Activated CD4-positive, alpha-beta T cell treated with anti-CD3 and anti-CD28 coated beads for 36 hours (primary cell): ENCODE measurements at places on chromosomes 3 and 15. TPM values are rescaled to one million over a fixed set of nuclear protein-coding genes. Genes with fewer than 3 reads are reported as not detected.

GRCh38 chr3:12879191-12879815 lies 37.9 kb upstream of the RPL32 start:
- H3K36me3 ChIP-seq, result no peaks in the 10 kb centered on the region
- H3K4me1 ChIP-seq, result no peaks in the 10 kb centered on the region
- no peak for DNase-seq
- H3K27ac ChIP-seq, result no peak overlapping the region
- H3K4me3 ChIP-seq, result no peak overlapping the region
- H3K27me3 ChIP-seq, result peaks cover 9% of the 10 kb centered on the region

- H3K4me3 ChIP-seq, result no peak overlapping the region
- H3K4me1 ChIP-seq, result no peaks in the 10 kb centered on the region
- DNase-seq, result no peak
- H3K27me3 ChIP-seq, result no peaks in the 10 kb centered on the region
- no peaks in the 10 kb centered on the region for H3K36me3 ChIP-seq
- no peak overlapping the region for H3K27ac ChIP-seq
Observed at GRCh38 chr15:36643551-36643950, 64.1 kb downstream of the CDIN1 start.

DNA sequence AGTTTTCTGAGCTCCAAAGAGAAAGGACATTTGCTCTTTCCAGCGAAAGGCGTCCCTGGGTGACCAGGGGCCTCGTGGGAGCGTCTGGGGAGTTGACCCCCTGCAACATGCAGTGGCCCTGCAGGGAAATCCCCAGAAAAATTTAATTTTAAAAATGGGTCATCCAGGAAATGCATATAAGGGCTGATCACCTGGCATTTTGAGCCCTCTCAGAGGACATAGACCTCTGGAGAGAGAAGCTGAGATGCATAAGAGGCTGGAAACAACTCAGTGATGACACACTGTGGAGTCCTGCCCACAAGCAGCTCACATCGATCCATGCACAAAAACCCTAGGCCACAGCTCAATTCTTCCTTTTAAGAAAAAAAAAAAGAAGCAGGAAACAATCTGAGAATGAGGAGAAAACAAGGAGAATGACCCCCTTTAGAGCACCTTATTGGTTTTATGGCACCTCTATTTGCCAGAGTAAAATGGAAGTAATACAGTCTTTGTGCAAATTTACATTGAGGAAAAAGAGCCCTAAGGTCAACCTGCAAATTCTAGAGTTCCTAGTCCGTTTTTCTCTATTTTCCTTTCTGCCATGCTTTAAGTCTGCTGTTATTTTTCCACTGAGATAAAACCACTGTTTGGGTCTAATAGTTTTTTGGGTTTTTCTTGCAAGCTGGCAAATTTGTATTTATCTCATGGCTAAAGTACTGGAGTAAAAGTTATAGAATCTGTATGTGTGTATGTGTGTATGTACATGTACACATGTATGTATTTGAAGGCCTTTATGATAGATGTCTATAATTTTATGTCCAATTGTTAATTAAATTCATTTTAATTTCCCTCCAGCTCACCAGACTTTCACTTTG lies 6.9 kb upstream of the BDH1 start:
- no peak for DNase-seq
- H3K4me3 ChIP-seq, result no peak overlapping the region
- no peak overlapping the region for H3K27ac ChIP-seq
- peaks cover 20% of the 10 kb centered on the region for H3K27me3 ChIP-seq
- peaks cover 3% of the 10 kb centered on the region for H3K4me1 ChIP-seq

- H3K4me1 ChIP-seq, result peaks cover 46% of the 10 kb centered on the region
- no peak for DNase-seq
- H3K27me3 ChIP-seq, result no peaks in the 10 kb centered on the region
- H3K27ac ChIP-seq, result peak overlapping the region; percentile 84
- peaks cover 20% of the 10 kb centered on the region for H3K36me3 ChIP-seq
Observed at GRCh38 chr3:128294999-128295468, 141.8 kb downstream of the EEFSEC start.

DNA sequence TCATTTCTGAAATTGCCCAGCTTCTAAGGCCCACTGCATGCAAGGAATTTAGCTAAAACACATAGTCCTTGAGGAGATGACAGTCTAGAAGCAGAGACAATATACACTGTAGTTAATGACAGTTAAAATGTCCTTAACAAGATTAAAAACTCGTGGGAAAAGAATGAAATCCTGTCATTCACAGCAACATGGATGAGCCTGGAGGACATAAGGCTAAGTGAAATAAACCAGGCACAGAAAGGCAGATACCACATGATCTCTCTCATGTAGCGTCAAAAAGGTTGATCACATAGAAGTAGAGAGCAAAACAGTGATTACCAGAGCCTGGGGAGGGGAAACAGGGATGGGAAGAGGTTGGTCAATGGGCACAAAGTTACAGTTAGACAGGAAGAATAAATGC lies 36.3 kb upstream of the GOLGA8J start:
- no peaks in the 10 kb centered on the region for H3K4me1 ChIP-seq
- H3K27ac ChIP-seq, result no peak overlapping the region

DNA sequence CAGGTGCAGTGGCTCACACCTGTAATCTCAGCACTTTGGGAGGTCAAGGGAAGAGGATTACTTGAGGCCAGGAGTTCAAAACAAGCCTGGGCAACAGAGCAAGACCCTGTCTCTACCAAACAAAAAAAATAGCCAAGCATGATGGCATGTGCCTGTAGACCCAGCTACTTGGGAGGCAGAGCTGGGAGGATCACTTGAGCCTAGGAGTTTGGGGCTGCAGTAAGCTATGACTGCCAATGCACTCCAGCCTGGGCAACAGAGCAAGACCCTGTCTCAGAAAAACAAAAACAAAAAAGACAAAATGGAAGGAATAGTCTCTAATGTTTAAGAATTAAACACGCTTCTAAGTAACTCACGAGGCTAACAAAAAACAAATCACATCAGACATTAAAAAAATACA lies 106.5 kb downstream of the DLG1 start:
- no peak overlapping the region for H3K27ac ChIP-seq
- peaks cover 16% of the 10 kb centered on the region for H3K4me1 ChIP-seq

DNA sequence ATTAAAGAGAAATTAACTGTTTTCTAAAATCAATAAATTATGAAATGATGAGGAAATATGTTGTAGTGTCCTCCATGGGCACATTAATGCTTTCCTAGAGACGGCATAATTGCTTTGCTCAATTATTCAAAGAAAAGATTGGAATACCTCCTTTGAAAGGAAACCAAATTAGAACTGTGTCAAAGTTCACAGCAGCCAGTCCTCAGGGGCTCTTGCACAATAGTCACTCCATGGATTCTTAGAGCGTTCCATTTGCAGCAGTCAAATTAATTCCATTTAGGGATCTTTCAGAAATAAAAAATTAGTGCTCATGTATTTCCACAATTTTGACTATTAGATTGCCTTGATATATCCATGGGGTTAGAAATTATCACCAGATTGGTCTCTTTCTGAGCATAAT lies 841.6 kb upstream of the DPPA4 start:
- H3K4me1 ChIP-seq, result no peaks in the 10 kb centered on the region
- no peaks in the 10 kb centered on the region for H3K36me3 ChIP-seq
- no peaks in the 10 kb centered on the region for H3K27me3 ChIP-seq
- no peak overlapping the region for H3K4me3 ChIP-seq
- no peak overlapping the region for H3K27ac ChIP-seq

- H3K27me3 ChIP-seq, result peaks cover 2% of the 10 kb centered on the region
- H3K36me3 ChIP-seq, result no peaks in the 10 kb centered on the region
- peaks cover 4% of the 10 kb centered on the region for H3K4me1 ChIP-seq
- DNase-seq, result no peak
- H3K4me3 ChIP-seq, result no peak overlapping the region
Observed at GRCh38 chr3:112047264-112047663, 12.7 kb downstream of the TMPRSS7 start.

DNA sequence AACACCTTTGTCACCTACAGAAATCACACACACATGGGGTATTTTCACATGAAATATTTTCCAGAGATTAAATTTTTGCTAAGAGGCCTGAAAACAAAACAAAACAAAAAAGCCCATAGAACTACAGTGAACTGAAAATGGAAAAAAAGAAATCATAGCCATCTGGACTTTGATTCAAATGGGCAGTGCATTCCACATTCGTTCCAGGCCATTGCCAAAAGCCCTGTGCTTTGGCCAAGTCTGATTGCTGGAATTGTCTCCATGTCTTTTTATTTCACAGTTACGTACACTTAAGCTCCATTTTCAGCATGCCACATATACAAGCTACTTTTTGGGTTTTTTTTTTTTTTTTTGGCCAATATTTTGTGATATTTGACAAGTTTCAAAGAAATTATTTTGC lies 47.1 kb downstream of the TFG start:
- H3K4me1 ChIP-seq, result peaks cover 4% of the 10 kb centered on the region
- H3K27me3 ChIP-seq, result no peaks in the 10 kb centered on the region
- H3K27ac ChIP-seq, result no peak overlapping the region
- H3K4me3 ChIP-seq, result no peak overlapping the region
- H3K36me3 ChIP-seq, result peaks cover 30% of the 10 kb centered on the region
- DNase-seq, result no peak

GRCh38 chr3:16240229-16241023 lies 24.3 kb downstream of the DPH3 start:
- peak overlapping the region; percentile 62 for H3K27ac ChIP-seq
- H3K36me3 ChIP-seq, result no peaks in the 10 kb centered on the region
- no peak for DNase-seq
- H3K27me3 ChIP-seq, result no peaks in the 10 kb centered on the region
- H3K4me1 ChIP-seq, result peaks cover 16% of the 10 kb centered on the region

DNA sequence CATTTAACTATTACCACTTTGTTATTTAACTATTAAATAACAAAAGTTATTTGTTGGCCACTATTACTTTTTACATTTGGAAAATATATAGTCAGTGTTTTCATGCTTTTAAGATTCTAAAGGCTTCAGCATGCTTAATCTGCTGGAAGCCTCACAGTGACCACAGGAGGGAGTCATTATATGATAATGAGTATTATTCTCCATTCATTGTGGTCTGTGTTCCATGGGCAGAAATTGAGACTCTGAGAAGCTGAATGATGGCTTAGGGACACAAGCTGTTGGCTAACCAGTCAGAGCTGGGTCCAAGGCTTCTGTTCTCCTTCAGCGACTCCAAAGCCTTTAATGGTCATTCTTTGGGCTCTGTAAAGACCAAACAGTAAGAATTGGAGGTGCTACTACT lies 64.7 kb downstream of the BFSP2 start:
- no peak for DNase-seq
- no peaks in the 10 kb centered on the region for H3K27me3 ChIP-seq
- H3K36me3 ChIP-seq, result no peaks in the 10 kb centered on the region
- no peak overlapping the region for H3K4me3 ChIP-seq

- DNase-seq, result no peak
- H3K36me3 ChIP-seq, result no peaks in the 10 kb centered on the region
- peaks cover 41% of the 10 kb centered on the region for H3K4me1 ChIP-seq
Observed at GRCh38 chr15:58475573-58476524, 44.1 kb downstream of the LIPC start.

GRCh38 chr3:52790741-52791140 lies 3.9 kb upstream of the ITIH3 start:
- H3K36me3 ChIP-seq, result no peaks in the 10 kb centered on the region
- no peak for DNase-seq
- H3K27me3 ChIP-seq, result no peaks in the 10 kb centered on the region
- no peak overlapping the region for H3K27ac ChIP-seq

- H3K4me3 ChIP-seq, result no peak overlapping the region
- no peaks in the 10 kb centered on the region for H3K27me3 ChIP-seq
- H3K27ac ChIP-seq, result no peak overlapping the region
- no peaks in the 10 kb centered on the region for H3K36me3 ChIP-seq
- no peak for DNase-seq
- H3K4me1 ChIP-seq, result no peaks in the 10 kb centered on the region
Observed at GRCh38 chr3:168154089-168154488, 58.4 kb upstream of the GOLIM4 start.

GRCh38 chr3:9898467-9899241 lies 4.0 kb upstream of the IL17RE start:
- H3K27me3 ChIP-seq, result no peaks in the 10 kb centered on the region
- H3K36me3 ChIP-seq, result peaks cover 17% of the 10 kb centered on the region
- H3K4me1 ChIP-seq, result peaks cover 65% of the 10 kb centered on the region
- H3K27ac ChIP-seq, result peak overlapping the region; percentile 28
- DNase-seq, result peak; percentile 30

DNA sequence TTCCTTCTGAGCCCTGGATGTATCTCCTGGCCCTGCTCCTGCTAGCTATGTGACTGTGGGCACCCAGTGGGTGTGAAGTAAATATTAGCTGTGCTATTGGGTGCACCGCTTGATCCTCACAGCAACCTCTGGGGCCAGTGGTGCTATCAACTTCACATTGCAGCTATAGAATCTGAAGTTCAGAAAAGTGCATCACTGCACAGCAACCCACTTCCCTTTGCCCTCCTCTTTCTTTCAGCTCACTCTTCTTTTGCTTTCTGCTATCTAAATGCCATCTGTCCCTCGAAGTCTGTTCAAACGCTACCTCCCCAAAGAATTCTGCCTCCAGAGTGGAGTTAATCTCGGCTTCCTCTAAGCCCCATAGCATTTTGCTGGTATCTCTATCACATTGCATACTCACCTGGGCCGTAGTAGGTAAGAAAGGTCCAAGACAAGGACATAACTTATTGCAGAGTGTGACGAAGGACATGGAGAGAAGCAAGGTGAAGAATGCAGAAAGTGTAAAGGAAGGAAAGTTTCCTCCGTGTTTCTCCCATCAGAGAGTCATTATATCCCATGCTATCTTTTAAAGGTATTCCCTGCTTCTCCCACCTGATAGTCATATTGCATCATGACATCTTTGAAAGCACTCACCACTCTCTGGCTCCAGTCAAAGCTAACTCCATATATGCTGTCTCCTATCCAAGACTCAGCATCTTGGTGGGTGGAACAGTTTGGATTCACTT lies 57.1 kb upstream of the BCL6 start:
- DNase-seq, result no peak
- peaks cover 10% of the 10 kb centered on the region for H3K36me3 ChIP-seq
- H3K27ac ChIP-seq, result peak overlapping the region; percentile 81
- peaks cover 90% of the 10 kb centered on the region for H3K4me1 ChIP-seq

DNA sequence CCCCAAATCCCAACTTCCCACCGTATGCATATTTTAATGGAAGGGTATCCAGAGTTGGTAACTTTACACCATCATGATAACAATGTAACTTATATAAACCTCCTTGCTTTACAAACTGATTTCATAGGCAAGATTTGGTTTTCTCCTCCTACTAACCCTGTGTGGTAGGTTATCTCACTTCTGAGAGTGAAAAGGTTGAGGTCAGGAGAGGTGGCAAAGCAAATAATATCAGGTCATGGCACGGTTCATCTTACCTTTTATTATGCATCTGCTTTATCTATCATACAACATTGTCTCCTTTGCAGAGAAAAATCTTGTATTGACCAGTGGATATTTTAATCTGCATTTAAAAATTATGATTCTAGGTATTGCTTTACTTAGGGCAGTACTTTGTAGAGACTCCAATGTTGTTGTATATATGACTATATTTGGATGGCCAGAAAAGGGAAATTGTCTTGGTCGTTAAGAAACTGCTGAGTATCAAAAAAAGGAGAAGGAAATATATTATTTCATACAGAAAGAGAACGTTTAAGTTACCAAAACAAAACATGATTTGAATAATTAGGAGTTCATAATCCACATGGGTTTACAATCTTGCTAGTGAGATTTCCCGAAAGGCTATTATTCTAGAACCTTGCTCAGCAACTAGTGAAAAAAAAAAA lies 30.4 kb downstream of the NFKBIZ start:
- H3K27me3 ChIP-seq, result no peaks in the 10 kb centered on the region
- no peak for DNase-seq
- no peak overlapping the region for H3K4me3 ChIP-seq
- no peak overlapping the region for H3K27ac ChIP-seq

Gene GATM
- 3.4 TPM for total RNA-seq

Gene ADPRH
- 3.5 TPM for total RNA-seq

Gene CCNB2
- 75.3 TPM for total RNA-seq
